ENCODE measurements at places on chromosomes 2 and 18. TPM values are rescaled to one million over a fixed set of nuclear protein-coding genes. Genes with fewer than 3 reads are reported as not detected.

NYAP2 gene
- polyA plus RNA-seq = 0.25 TPM

CRYGB gene
- not detected for polyA plus RNA-seq

PDE6D gene
- 22.9 TPM for polyA plus RNA-seq

PLB1 gene
- polyA plus RNA-seq = 5.3 TPM

GRCh38 chr18:54710074-54710899 lies 118.0 kb upstream of the RAB27B start:
- H3K27me3 ChIP-seq = no peaks in the 10 kb centered on the region
- no peak overlapping the region for H3K4me3 ChIP-seq
- no peak for DNase-seq
- H3K27ac ChIP-seq = no peak overlapping the region

GRCh38 chr2:96962567-96963203 lies 23.7 kb downstream of the FAM178B start:
- no peaks in the 10 kb centered on the region for H3K27me3 ChIP-seq
- DNase-seq = no peak
- no peaks in the 10 kb centered on the region for H3K4me1 ChIP-seq
- H3K4me3 ChIP-seq = no peak overlapping the region
- no peak overlapping the region for H3K27ac ChIP-seq

DNA sequence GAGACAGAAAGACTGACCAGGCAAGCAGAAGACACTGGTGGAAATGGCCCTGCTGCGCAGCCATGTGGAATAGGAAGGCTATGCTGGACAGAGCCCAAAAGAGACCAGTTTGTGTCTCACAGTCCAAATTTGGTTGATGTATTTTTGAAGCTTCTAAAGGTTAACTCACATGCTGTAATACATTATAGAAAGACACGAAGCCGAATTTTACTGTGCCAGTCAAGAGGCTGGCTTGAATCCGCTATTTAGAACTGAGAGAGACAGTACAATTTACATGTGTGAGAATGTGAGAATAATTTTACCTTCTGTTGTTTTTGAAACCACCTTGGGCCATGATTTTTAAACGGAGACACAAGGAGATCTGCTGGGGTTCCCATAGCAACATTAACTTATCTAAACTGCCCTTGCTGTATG lies 113.6 kb downstream of the METTL8 start:
- no peak overlapping the region for H3K27ac ChIP-seq
- H3K4me1 ChIP-seq = peaks cover 6% of the 10 kb centered on the region
- no peaks in the 10 kb centered on the region for H3K27me3 ChIP-seq

DNA sequence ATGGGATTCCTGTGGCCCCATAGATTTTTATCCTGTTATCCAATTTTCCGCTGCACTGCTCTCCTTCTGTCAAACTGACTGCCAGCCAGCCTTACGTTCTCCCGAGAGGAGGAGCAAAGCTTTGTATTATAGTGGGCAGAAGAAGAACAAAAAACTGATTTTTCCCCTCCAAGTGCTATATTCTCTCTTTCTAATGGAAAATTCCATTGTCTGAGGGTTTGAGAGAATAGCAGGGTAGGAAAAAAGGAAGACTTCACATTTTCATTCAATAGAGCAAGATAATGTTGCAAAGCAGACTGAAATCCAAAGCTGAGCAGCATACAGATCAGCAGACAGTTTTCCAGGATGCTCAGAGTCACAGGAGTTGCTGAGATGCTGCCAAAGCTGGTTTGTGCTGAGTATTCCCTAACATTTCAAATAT lies 238.0 kb downstream of the UBE2E3 start:
- DNase-seq = no peak
- H3K27ac ChIP-seq = no peak overlapping the region
- H3K4me3 ChIP-seq = no peak overlapping the region
- no peaks in the 10 kb centered on the region for H3K27me3 ChIP-seq
- no peaks in the 10 kb centered on the region for H3K4me1 ChIP-seq

GRCh38 chr2:229130522-229130921 lies 140.6 kb downstream of the PID1 start:
- no peaks in the 10 kb centered on the region for H3K27me3 ChIP-seq
- peaks cover 8% of the 10 kb centered on the region for H3K4me1 ChIP-seq
- H3K27ac ChIP-seq = peak overlapping the region; percentile 40
- H3K36me3 ChIP-seq = no peaks in the 10 kb centered on the region
- no peak overlapping the region for H3K4me3 ChIP-seq

DNA sequence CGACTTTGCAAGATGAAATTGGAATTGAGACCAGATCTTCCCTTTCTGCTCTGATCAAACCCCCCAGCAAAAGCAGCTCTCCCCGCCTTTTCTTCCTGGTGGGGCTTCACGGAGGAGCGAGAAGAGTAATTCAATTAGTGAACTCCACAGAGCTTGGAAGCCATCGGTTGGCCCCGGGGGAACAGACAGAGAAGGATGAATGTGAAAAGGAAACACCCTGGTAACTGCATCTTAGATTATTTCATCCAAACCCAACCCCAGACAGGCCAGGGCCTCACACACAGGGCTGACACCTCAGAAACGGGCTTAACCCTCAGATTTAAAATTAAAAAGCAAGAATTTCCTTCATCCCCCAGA lies 18.3 kb downstream of the SMAD7 start:
- peaks cover 3% of the 10 kb centered on the region for H3K4me1 ChIP-seq
- H3K4me3 ChIP-seq = no peak overlapping the region
- H3K27me3 ChIP-seq = no peaks in the 10 kb centered on the region
- H3K27ac ChIP-seq = peak overlapping the region; percentile 3

- H3K4me1 ChIP-seq = no peaks in the 10 kb centered on the region
- H3K27me3 ChIP-seq = no peaks in the 10 kb centered on the region
- H3K36me3 ChIP-seq = no peaks in the 10 kb centered on the region
- no peak for DNase-seq
- H3K4me3 ChIP-seq = no peak overlapping the region
Measured at GRCh38 chr2:44116319-44116718, 52.4 kb upstream of the PPM1B start.

DNA sequence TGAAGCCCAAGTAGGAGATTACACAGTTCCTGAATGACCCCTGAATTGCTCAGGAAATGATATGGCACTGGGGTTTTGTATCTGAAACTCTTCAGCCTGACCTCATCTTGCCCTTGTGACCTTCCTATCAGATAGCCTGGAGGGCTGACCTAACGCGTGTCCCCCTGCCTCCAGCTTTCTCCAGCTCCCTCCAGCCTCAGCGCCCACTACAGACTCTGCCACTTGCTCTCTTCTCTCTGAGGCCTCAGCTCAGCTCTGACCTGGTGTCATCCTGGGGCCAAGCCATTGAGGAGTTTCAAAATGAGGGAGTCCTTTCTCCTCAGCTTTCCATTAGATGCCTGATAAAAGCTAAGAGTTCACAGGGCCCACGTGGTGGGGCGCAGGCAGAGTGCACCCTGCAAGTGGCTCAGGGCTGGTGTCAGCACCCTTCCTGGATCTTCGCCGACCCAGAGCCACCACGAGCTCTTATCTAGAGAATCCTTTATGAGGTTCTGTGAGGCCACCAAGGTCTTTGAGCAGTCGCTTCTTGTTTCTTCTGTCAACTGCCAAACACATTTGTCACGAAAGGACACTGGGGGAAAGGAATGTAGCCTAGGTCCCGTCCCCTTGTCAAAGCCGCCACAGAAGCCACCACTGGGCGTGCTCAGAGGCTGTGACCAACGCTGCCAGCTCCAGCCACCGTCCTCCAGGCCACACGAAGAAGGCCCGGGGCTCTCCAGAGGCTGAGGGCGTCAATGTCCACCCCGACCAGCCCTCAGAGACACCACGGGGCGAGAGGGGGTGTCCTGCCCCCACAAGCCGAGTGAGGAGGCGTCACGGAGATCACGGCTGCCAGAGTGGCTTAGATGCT lies 131.3 kb upstream of the GPC1 start:
- H3K27ac ChIP-seq = no peak overlapping the region
- H3K4me3 ChIP-seq = no peak overlapping the region
- H3K27me3 ChIP-seq = no peaks in the 10 kb centered on the region

All from aorta (tissue), 5 donors.